ENCODE measurements at places on chromosomes 5 and 9. TPM values are rescaled to one million over a fixed set of nuclear protein-coding genes. Genes with fewer than 3 reads are reported as not detected.

The CDX1 gene
- 0.27 TPM for total RNA-seq

GRCh38 chr5:39223565-39224156 lies 4.3 kb upstream of the FYB1 start:
- H3K4me3 ChIP-seq: no peak overlapping the region
- H3K4me1 ChIP-seq: peaks cover 10% of the 10 kb centered on the region
- no peaks in the 10 kb centered on the region for H3K27me3 ChIP-seq
- H3K36me3 ChIP-seq: no peaks in the 10 kb centered on the region
- DNase-seq: no peak

DNA sequence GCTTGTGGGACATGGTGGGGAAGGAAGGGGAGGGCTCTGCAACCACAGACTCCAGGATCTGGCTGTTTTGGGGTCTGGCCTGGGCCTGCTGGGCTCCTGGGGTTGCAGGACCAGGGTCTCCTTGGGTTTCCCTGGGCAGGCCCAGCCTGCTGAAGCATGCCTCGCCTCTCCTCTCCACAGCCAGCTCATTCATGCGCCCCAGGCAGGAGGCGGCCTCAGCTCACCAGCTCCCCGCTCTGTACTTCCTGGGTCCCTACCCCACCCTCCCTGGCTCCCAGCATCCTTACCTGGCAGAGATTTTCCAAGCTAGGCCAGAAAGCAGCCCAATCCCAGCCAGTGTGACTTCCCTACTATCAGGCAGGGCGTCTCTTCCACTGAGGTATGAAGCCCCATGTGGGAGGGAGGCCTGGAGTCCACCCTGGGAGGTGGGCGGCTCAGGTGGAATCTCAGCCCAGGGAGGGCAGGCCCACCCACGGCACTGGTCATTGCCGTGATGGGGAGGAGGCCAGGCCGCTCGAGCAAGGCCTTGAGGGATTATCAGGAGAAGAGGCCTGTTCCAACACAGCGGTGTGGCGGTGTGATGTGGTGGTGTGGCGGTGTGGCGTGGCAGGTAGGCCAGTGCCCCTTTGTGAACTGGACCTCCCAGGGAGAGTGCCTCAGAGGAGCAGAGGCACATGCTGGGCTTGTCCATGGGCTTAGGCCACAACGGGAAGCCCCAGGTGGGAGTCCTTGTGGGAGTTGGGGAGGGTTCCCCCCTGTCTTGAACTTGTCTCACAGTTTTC lies 103.4 kb downstream of the DAB2IP start:
- no peaks in the 10 kb centered on the region for H3K27me3 ChIP-seq
- H3K27ac ChIP-seq: no peak overlapping the region
- DNase-seq: no peak
- peaks cover 45% of the 10 kb centered on the region for H3K36me3 ChIP-seq
- H3K4me1 ChIP-seq: peaks cover 74% of the 10 kb centered on the region
- no peak overlapping the region for H3K4me3 ChIP-seq

GRCh38 chr5:87020099-87020934 lies 247.4 kb upstream of the RASA1 start:
- H3K27ac ChIP-seq: peak overlapping the region; percentile 9
- H3K27me3 ChIP-seq: no peaks in the 10 kb centered on the region
- H3K4me1 ChIP-seq: no peaks in the 10 kb centered on the region
- H3K36me3 ChIP-seq: no peaks in the 10 kb centered on the region
- DNase-seq: peak; percentile 78

DNA sequence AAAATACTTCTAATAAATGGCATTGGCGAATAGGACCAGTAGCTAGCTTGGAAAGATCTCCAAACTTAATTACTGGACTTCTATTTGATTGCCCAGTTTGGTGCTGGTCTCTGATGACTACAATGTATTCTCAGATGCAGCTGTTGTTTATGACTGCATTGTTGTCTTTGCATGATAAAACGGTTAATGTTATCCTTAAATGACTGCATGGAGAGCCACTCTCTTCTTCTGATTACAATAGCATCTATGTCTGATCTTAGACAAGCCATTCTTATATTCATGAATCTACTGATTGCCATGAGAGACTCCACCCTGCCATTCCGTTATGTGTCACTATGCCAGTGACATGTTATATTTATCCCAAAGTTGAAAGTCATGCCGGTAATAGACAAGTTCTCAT lies 42.9 kb upstream of the ERBIN start:
- no peaks in the 10 kb centered on the region for H3K4me1 ChIP-seq
- no peak overlapping the region for H3K27ac ChIP-seq
- no peaks in the 10 kb centered on the region for H3K36me3 ChIP-seq
- no peak for DNase-seq

The PRDM9 gene
- total RNA-seq: not detected

The MGAT4B gene
- total RNA-seq: 34.4 TPM

DNA sequence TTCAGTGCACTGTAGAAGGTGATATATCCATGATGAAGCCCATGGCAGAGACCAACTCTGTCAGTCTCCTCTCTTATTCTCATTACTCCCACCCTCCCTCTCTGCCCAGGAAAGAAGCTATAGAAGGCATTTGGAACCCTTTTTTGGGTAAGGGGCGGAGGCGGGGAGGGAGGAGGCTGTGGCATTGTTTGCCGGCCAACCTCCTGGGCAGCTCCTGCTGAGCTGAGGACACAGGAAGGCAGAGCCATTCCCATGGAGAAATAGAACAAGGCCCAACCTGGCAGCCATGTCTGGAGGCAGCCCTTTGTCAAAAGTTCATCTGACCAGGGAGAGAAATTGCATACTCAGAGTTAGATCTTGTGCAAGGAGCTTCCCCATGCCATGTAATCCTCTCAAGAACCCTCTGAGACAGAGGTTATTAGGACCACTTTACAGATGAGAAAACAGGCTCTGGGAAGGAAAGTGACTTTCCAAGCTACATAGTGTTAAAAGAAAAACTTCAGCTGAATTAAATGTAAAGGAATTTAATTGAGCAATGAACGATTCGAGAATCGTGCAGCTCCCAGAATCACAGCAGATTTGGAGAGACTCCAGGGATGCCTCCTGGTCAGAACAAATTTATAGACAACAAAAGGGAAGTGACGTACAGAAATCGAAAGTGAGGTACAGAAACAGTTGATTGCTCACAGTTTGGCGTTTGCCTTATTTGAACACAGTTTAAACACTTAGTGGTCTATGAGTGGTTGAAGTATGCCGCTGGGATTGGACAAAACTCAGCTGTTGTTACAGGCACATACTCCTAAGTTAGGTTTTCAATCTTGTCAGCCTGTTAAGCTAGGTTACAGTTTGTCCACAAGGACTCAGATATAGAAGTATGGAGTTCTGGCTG lies 158.6 kb downstream of the MELK start:
- no peak overlapping the region for H3K27ac ChIP-seq
- peaks cover 5% of the 10 kb centered on the region for H3K27me3 ChIP-seq
- no peak overlapping the region for H3K4me3 ChIP-seq
- no peaks in the 10 kb centered on the region for H3K4me1 ChIP-seq

The CAST gene
- 125 TPM for total RNA-seq

GRCh38 chr9:107780960-107781359 lies 291.4 kb upstream of the KLF4 start:
- no peak overlapping the region for H3K27ac ChIP-seq
- no peak overlapping the region for H3K4me3 ChIP-seq
- no peak for DNase-seq

The HSD17B3 gene
- 0.53 TPM for total RNA-seq

GRCh38 chr5:40367255-40367654 lies 312.5 kb upstream of the PTGER4 start:
- H3K36me3 ChIP-seq: no peaks in the 10 kb centered on the region
- no peak overlapping the region for H3K27ac ChIP-seq
- no peaks in the 10 kb centered on the region for H3K27me3 ChIP-seq

- H3K27me3 ChIP-seq: no peaks in the 10 kb centered on the region
- no peaks in the 10 kb centered on the region for H3K36me3 ChIP-seq
- peak; percentile 43 for DNase-seq
- peaks cover 7% of the 10 kb centered on the region for H3K4me1 ChIP-seq
- no peak overlapping the region for H3K4me3 ChIP-seq
Measured at GRCh38 chr5:88836195-88836838, 46.7 kb downstream of the MEF2C start.

DNA sequence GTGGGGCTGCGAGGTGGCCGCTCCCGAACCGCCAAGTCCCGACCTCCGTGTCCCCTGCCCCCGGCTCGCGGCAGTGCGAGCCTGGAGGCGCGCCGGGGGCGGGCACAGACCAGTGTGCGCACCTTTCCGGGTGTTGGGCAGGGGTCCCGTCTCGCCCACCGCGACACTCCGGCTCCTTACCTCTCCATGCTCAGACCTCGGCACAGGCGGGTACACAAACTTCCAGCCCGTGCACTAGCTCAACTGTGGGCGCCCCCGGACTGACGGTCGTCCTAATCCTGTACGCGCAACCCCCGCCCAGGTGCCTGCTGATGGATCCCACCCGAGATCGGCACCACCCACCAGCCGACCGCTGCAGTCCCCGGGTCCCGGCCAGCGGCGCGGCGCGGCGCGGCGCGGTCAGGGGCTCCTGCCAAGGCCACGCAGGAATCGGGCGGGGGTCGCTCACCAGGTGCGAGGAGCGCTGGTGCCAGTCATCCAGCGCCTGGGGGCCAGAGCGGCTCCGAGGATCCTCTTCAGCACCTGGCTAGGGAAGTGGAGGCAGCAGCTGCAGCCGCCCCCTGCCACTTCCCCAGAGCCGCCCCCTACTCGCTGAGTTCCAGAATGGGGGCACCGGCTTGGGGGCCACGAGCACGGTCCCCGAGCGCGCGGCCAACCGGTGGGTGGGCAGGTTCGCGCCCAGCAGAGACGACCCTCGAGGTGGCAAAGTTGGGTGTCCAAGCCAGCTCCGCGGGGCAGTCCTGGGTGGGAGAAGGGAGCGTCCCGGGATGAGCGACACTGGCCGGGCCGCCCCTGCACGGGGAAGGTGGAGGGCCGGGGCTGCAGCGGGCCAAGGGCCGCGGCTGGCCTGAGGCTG lies 511 bp downstream of the SEMA5A start:
- H3K27me3 ChIP-seq: peaks cover 10% of the 10 kb centered on the region
- H3K4me1 ChIP-seq: peaks cover 22% of the 10 kb centered on the region
- H3K36me3 ChIP-seq: peaks cover 13% of the 10 kb centered on the region
- H3K4me3 ChIP-seq: peak overlapping the region; percentile 88
- DNase-seq: peak; percentile 30

GRCh38 chr9:35618325-35618727 lies at the start of gene CD72:
Gene CD72, minus strand, starts transcription at chr9:35618413. Its CDS starts 110 bp downstream, at chr9:35618303.
- peaks cover 37% of the 10 kb centered on the region for H3K27me3 ChIP-seq
- H3K36me3 ChIP-seq: no peaks in the 10 kb centered on the region
- DNase-seq: no peak

DNA sequence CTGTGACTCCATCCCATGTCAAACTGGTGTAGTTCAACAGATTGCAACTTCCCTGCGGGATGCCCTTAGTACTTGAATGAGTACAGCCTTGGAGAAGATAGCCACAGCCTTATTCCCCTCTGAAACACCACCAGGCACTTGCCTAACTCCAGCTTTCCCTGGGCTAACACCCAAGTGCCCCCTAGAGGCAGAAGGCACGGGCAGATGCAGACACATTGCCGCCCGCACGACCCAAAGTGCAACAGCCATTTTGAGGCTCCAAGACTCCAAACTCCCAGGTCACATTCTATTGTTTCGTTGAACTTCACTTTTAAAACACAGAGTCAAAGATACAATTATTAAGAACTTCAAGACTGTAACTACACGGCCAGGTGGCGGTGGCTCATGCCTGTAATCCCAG lies 163.6 kb upstream of the CDH6 start:
- no peaks in the 10 kb centered on the region for H3K27me3 ChIP-seq
- no peaks in the 10 kb centered on the region for H3K36me3 ChIP-seq
- H3K27ac ChIP-seq: no peak overlapping the region
- DNase-seq: no peak

DNA sequence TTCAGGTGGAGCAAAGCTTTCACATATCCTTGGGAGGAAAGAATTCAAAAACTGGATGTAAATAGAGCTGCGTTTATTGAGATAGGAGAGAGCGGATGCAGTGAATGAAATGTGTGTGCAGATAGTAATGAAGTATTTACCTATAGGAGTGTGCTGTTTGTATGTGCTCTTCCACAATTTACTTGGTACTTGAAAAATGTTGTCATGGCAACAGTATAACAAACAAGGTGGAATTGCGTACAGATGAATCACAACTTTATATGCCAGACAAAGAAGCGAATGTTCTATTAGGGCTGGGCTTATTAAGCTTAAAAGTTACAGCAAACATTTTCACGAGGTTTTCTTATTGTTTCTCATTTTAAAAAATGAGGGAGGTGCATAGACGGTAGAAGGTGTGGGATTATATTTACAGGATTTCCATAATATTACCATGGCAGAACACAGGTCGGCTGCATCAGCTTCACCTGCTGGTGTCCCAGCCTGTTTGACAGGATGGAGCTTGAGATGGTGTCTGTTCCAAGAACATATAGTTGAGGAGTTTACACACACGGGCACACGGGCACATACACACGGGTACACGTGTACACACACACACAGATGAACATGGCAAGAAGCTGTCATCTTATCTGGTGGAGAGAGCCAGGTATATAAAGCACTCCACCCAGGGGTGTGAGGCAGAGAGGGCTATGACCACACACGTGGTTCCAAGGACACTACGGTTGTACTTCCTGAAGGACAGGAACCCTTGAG lies 155.7 kb downstream of the RMI1 start:
- peaks cover 6% of the 10 kb centered on the region for H3K27me3 ChIP-seq
- H3K27ac ChIP-seq: no peak overlapping the region
- H3K36me3 ChIP-seq: no peaks in the 10 kb centered on the region
- peaks cover 14% of the 10 kb centered on the region for H3K4me1 ChIP-seq
- peak; percentile 36 for DNase-seq

GRCh38 chr5:130893006-130893405 lies 272.1 kb downstream of the HINT1 start:
- no peak overlapping the region for H3K27ac ChIP-seq
- H3K27me3 ChIP-seq: no peaks in the 10 kb centered on the region
- no peaks in the 10 kb centered on the region for H3K36me3 ChIP-seq
- no peaks in the 10 kb centered on the region for H3K4me1 ChIP-seq

DNA sequence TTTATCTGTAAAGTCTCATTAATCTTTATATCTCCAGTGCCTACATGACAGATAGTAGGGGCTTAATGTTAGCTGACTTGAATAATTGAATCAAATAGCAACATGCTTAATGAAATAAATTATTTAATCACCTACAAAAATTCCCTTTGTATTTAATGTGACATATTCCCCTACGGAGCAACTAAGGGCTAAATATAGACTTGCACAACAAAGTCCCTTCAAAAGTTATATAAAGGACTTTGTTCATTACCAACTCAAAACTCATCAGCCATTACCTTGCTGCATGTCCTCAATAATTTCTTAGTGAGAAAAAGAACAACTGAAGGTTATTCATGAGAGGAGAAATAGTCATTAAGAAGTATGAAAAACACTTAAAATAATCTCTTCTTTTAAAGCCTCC lies 424.6 kb downstream of the HCN1 start:
- H3K27ac ChIP-seq: no peak overlapping the region
- no peak for DNase-seq
- H3K27me3 ChIP-seq: no peaks in the 10 kb centered on the region
- no peaks in the 10 kb centered on the region for H3K36me3 ChIP-seq

The ADAMTS19 gene
- total RNA-seq: 39.6 TPM

The CD72 gene
- 1.6 TPM for total RNA-seq

All from muscle of leg (tissue), 16 donors.